Inflammatory macrophage treated with lipopolysaccharide for 1 hour (primary cell): ENCODE measurements at places on chromosomes 7 and 10.

- no peak for DNase-seq
Measured at GRCh38 chr7:47873762-47874161, 74.5 kb downstream of the PKD1L1 start.

DNA sequence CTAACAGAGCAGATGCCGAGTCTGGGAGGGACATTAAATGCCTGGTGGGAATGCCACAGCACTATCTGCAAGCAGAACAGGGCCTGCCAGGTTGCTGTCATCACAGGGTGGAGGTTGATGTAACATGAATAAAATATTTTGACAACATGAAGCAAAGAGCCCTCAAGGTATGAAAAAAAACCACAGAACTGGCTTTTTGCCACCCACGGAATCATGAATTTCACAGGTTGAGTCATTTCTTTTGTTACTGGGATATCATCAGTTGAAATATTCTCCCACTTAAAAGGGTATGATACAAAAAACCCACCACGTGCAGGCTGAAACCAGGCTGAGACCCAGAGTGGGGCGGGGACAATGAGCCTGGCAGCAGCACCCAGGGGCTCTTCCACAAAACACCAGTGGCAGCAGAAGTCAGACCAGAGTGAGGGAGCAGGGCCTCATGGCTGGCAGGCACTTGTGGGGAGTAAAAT is 220.1 kb downstream of the TNS3 start:
- no peak for DNase-seq

GRCh38 chr7:22184549-22185199 is 172.3 kb downstream of the RAPGEF5 start:
- no peak for DNase-seq

DNA sequence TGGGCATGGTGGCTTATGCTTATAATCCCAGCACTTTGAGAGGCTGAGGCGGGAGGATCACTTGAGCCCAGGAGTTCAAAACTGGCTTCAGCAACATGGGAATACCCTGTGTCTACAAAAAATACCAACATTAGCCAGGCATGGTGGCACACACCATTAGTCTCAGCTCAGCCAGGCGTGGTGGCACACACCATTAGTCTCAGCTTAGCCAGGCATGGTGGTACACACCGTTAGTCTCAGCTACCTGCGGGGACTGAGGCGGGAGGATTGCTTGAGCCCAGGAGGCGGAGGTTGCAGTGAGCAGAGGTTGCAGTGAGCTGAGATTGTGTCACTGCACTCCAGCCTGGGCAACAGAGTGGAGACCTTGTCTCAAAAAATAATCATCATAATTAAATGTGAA is 9.0 kb downstream of the LRRC27 start:
- DNase-seq = no peak

DNA sequence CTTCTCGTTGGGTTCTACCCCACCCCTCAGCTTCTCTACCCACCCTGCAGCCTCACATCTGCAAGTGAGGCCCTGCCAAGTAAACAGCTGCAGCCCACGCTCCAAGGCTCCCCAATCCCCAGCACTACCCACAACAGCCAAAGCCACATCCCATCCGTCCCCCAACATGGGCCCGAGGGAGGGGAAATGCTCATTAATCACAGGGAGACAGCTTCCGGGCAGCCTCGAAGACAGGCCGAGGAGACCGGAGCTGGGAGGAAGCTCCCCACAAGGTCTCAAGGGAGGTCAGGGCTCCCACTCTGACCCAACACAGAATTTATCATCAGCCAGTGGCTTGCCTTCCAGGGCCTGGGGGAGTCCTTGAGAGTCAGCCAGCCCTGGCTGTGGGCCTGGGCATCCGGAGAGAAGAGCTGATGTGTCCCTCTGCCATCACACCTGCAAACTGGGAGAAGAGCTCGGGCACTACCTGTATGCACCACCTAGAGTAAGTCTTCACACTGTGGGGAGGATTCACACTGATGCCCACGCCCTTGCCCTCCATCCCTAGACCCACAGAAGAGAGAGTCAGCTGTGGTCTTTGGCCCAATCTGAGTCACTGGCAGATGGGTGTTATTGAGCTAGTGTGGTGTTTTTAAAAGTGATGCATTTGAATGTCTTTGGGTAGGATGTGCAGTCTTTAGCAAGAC is 115.5 kb upstream of the ZMIZ1 start:
- DNase-seq = no peak

- DNase-seq = no peak
Measured at GRCh38 chr7:51007551-51008505, 225.1 kb upstream of the GRB10 start.

GRCh38 chr7:20111821-20112542 is 105.2 kb downstream of the MACC1 start:
- no peak for DNase-seq

DNA sequence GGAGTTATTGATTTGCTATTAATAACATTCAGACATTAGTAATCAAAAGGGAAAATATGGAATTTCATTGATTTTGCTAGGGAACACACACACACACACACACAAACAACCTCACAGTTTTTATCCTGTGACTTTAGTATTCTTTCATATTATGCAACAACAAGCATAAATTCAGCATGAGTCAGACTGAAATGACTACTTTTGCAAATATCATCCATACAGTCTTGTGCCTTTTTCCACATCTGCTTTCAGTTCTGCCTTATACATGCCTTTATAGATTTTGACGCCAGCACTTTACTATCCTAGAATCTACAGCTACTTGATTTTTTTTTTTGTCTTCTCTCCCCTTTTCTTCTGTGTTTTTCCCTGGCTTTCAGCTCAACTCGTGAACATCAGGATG is 975.8 kb upstream of the LRRTM3 start:
- no peak for DNase-seq

DNA sequence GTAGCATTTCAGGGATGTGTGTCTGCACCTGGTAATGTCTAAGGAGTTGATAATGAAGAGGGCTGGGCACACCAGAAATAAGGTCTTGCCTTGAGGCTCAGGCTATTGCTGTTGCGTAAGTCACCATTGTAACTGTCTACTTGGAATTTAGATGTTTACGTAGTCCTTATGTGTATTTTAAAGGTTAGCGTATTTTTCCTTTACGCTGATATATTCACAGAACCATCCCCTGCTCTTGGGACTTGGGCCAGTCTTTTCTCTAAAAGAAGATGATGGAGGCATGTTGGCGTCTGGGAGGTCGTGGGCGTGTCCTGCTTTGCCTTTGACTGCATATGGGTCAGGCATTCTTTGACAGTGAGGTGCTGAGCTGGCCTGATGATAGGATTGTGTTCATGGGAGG is 14.7 kb downstream of the WDR37 start:
- DNase-seq = no peak
